ENCODE measurements at places on chromosomes 13 and 19.

DNA sequence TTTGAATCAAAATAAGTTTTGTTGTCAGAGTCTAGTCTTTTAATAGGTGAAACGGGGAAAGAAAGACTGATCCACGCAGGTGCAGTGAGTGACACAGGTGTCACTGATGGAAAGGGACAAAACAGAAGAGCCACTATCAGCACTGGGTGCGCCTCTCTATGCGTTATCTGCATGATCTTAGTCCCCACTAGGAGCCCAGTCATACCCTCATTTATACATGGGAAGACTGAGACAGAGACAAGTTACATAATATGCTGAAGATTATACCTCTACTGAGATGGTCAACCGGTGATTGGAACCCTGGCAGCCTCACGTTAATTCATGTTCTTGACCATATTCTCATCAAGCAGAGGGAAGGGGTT, 3.4 kb downstream of the LRCH1 start:
- DNase-seq = no peak

DNA sequence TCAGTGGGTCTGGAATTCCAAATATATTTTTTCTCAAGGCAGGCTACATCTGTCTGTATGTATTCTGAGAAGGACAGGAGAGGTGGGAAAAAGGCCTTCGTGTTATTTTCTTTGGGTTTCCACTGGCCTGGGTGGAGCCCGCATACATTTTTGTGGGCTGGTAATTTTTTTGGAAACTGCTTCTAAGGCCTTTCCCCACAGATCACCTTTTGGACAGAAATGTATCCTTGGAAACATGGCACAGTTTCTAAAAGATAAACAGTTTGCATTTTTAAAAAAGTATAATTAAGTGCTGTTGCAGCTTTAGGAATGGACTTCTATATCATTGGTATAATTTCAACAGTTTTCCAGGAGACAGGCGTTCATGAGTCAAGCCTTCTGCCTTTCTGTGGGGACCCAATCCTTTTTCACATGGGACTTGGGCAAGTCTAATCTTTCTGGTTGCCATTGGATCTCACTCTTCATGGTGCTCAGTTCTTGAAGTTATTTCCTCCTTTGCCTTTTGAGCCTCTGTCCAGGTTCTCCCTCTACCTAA, 8.9 kb downstream of the RFX2 start:
- no peak for DNase-seq

DNA sequence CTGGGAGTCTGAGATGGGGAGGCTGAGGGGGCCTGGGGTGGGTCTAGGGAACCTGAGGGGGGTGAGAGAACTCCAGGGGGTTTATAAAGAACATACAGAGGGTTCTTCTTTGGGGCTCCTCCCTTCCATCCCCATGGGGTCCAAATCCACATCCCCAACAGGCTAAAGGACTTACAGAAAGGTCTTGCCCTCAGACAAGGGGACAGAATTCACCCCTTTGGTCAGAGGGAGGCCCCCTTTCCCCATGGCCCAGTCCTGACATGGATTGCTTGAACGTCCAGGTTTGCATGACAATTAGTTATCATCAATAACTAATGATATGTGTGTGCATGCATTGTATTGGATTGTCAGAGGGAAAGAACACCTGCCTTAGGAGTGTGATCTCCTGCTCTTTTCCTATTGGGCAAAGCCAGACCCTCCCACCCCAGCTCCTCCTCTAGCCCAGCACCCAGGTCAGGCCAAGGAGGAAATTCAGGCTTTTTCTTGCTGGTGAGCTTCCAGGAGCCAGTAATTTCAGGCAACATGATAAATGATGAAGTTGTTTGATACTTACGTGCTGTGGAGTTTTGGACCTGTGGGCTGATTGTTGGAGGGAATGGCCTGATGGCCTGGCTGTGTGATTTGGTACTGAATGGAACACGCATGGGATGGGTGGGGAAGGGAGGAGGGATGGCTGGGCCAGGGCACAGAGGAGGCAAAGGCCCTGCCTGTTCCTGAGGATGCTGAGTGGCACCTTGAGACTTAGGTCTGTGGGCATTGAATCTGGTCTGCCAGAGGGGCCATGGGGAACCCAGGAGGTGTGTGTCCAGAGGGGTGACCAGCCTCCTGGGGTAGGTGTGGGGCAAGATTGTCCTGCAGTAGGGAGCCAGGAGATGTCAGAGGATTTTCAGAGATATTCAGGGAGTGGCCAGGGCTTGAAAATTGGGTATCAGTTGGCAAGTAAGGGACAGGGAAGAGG, 1.1 kb downstream of the KLHL26 start:
- no peak for DNase-seq

DNA sequence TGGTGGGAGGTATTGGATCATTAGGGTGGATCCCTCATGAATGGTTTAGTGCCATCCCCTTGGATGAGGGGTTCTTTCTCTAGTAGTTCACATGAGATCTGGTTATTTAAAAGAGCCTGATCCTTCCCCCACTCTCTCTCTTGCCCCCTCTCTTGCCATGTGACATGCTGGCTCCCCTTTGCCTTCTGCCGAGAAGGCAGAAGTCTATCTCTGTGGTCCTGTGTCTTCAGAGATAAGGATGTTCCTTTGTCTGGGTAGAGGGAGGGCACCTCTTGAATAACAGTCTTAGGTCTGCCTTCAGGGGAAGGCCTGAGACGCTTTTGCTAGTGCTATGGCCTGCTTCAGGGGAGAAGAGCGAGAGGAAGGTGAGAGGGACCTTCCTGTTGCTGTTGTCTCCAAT, 2.0 kb upstream of the ZDHHC20 start:
- no peak for DNase-seq

- no peak for DNase-seq
Measured at GRCh38 chr19:39167461-39168257, 29.1 kb upstream of the NCCRP1 start.

DNA sequence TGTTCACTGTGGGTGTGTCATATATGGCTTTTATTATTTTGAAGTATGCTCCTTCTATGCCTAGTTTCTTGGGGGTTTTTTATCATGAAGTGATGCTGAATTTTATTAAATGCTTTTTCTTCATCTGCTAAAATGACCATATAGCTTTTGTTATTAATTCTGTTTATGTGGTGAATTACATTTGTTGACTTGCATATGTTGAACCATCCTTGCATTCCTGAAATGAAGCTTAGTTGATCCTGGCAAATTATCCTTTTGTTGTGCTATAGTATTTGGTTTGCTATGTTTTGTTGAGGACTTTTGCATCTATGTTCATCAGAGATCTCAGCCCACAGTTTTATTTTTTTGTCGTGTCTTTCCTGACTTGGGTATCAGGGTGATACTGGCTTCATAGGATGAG, 12.1 kb downstream of the GPC6 start:
- no peak for DNase-seq

DNA sequence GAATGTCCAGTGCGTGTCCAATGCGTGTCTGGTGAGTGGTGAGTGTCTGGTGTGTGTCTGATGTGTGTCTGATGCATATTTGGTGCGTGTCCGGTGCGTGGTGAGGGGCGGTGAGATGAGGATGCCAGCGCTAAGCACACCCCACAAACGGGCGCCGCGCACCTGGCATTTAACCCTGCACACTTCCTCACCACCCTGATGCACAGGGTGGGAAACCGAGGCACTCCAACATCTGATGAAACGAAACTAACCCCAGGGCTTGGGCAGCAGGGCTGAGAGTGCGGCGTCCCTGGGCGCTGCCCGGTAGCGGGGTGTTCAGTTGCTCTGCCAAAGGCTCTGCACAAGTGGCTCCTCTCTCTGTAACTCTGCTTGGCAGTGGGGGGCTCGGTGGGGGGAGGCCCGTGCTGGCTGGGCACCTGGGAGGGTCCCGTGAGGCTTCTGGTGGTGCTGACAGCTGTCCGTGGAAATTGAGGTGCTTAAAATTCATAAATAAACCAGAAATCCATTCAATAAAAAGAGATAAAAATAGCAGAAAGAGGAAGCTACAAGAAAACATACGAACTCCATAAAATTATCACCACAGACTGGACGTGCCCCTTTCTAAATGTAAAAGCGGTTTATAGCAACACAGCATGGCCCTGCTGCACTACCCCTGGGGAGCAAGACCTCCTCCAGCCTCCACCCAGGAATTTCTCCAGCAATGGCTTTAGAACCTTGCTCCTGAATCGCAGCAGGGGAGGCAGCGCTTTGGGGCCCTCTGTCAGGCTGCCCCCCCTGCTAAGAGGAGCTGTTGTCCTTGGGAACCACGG, 76.0 kb downstream of the RASA3 start:
- DNase-seq = no peak
